Gastrocnemius medialis (tissue), 4 donors: ENCODE measurements at places on chromosomes 13 and 19. TPM values are rescaled to one million over a fixed set of nuclear protein-coding genes. Genes with fewer than 3 reads are reported as not detected.

The ERICH6B gene
- total RNA-seq, result not detected

The ZNF571 gene
- 2.5 TPM for total RNA-seq

The STOML3 gene
- total RNA-seq, result not detected

The VMAC gene
- total RNA-seq, result 2.5 TPM

The TDRD12 gene
- total RNA-seq, result 0.10 TPM

The ATP4B gene
- not detected for total RNA-seq

- no peak for DNase-seq
These were observed 86.2 kb upstream of the MBNL2 start for GRCh38 chr13:97135883-97136282.

- DNase-seq, result no peak
These were observed 74.7 kb downstream of the MZT1 start for GRCh38 chr13:72652681-72653080.

DNA sequence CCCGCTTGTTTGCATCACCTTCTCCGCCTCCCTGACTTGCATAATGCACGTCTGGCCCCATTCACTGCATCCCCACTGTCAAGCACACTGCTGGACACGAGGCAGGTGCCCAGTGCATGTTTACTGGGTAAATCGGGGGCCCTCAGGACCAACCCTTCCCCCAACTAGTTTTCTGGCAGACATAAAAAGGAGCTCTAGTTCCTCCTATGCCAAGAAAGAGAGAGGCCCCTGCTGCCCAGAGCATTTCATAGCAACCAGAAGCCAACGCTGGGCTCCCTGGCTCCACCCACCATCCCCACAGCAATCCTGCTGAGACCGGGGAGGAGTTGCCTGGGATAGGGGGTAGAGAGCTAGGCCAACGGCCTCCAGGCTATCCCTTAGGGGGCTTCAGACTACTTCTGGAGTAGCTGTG lies 23.2 kb downstream of the ANKRD27 start:
- peak; percentile 82 for DNase-seq

GRCh38 chr13:110280985-110281688 lies 25.8 kb downstream of the COL4A1 start:
- peak; percentile 77 for DNase-seq

DNA sequence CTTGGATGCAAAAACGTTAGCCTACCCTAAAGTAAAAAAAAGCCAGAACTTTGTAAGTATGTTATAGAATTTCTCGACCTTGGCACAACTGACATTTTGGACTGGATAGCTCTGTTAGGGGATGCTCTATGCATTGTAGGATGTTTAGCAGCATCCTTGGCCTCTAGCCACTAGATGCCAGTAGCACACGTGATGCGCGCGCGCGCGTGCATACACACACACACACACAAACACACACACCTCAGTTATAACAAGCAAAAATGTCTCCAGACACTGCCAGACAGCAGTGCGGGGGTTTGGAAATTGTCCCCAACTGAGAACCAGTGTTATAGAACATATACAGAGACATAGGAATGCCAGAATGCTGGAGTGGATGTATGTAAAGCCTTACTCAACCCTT lies 17.2 kb downstream of the ZNF226 start:
- no peak for DNase-seq

DNA sequence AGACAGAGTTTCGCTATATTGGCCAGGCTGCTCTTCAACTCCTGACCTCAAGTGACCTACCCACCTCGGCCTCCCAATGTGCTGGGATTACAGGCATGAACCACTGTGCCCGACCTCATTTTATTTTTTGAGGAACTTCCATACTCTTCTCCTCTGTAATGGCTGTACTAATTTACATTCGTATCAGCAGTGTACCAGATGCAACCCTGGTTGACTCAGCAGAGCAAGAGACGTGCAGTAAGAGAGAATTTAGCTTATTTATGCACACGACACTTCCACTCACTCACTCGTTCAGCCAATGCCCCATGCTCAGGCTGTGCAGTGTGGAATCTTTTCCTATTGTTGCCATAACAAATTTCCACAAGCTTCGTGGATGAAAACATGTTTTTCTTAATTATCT lies 6.9 kb downstream of the KIR3DL3 start:
- DNase-seq, result no peak

- DNase-seq, result no peak
These were observed 41.6 kb downstream of the IFT88 start for GRCh38 chr13:20608438-20609020.

DNA sequence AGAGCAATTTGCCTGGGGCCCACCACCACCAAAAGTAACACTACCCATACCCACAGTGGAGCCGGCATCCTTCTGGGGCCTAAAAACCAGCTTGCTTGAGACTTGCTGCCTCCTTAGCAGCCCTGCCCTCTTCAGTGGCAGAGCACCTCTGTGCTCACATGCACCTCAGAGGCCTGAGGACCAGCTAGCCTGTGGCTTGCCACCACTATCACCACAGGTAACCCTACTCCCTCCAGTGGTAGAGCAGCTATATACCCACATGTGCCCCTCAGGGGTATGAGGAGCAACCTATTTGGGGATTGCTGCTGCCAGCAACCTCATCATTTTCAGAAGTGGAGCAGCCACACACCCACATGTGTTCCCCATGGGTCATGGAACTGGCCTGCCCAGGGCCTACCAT lies 111.4 kb upstream of the SPRY2 start:
- DNase-seq, result no peak

- no peak for DNase-seq
These were observed 44.3 kb downstream of the COLGALT1 start for GRCh38 chr19:17599780-17600179.

- DNase-seq, result no peak
These were observed 112.3 kb downstream of the LRCH1 start for GRCh38 chr13:46665248-46665632.

DNA sequence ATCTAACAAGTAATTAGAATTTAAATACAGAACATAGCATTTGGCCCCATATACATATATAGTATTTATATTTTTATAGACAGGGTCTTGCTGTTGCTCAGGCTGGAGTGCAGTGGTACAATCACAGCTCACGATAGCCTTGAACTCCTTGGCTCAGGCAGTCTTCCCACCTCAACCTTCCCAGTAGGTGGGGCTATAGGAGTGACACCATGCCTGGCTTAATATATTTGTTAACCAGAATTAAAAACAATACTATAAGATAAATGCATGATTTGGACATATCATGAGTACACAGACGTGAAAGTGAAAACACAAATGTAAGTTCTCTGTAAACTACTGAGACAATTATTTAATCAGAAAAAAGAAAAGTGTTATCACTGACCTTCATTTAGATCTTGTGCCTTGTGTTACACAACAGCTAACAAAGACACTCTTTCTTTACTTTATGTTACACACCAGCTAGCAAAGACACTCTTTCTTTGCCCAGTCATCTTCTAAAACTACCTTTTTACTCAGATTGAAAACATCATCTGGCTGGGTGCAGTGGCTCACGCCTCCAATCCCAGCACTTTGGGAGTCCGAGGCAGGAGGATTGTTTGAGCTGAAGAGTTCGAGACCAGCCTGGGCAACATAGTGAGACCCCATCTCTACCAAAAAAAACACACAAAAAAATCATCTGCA lies 22.6 kb downstream of the CARS2 start:
- DNase-seq, result no peak

GRCh38 chr13:60220072-60220471 lies 56.3 kb upstream of the DIAPH3 start:
- no peak for DNase-seq

DNA sequence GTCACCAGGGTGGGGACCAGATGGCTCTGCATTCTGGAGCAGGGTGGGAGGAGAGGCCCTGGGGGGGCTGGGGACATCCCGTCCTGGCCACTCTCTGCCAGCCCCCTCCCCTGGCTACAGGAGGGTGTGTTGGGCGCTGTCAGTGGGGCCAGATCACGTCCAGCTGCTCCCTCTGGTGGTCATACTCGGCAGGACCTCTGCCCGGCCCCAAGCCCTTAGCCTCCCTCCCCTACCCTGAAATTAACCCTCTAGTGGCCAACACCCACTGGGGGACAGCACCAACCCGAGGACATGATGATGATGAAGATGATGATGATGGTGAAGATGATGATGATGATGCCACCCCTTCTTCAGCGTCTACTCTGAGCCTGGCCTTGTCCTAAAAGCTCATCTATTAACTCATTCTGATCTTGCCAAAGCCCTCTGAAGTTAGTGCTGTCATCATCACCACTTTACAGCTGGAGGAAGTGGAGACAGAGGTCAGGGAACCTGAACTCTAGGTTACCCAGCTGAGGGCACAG lies 590 bp upstream of the LGI4 start:
- DNase-seq, result peak; percentile 83

- DNase-seq, result no peak
These were observed 146.7 kb downstream of the ATP8A2 start for GRCh38 chr13:25518441-25518840.

- peak; percentile 83 for DNase-seq
These were observed 33.2 kb upstream of the KATNAL1 start for GRCh38 chr13:30340331-30341250.

- DNase-seq, result no peak
These were observed 1.7 kb downstream of the MCF2L start for GRCh38 chr13:112970552-112971287.
